ENCODE measurements at places on chromosomes 13 and 19.
A peak's percentile ranks its signal among the peaks of the same experiment; 100 is the strongest.

GRCh38 chr19:15122331-15123030 is 15.3 kb downstream of the SYDE1 start:
- no peak for DNase-seq

DNA sequence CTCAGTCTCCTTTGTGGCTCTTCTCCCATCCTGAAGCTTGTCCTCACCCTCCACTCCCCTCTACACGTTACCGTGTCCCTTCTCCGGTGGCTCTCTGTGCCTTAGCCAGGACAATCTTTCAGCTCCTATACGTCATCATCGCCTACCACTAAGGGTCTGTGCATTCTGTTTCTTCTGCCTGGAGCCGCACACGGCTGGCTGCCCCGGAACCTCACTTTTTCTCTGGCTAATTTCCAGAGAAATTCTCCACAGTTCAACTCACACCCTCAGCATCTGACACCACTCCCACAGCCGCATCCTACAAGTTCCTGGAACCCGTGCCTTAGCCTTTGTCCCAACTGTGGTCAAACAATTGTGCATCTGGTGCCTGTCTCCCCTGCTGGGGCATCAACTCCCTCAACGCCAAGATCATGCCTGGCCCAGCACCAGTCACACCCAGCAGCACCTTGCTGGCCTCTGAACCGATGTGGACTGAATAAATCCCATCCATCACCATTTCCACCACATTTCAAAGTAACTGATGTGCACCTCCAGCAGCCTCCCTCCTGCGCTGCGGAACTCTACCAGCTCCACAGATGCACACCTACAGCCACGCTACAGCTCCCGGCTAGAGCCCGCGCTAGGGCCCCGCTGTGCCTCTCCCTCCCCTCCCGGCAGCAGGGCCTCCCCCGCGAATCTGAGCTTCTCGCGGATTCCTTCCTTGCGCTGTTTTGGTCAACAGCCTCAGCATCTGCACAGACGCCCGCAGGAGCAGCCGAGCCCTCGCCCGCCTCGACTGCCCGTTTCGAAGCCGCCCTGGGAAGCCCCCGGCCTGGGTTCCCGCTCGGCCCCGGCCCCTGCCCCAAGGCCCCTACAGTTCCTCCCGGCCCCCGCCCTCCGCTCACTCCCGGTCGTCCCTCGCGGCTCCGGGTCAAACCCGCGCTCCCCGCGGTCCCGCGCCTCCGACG is 689 bp downstream of the DCUN1D2 start:
- DNase-seq, result no peak

DNA sequence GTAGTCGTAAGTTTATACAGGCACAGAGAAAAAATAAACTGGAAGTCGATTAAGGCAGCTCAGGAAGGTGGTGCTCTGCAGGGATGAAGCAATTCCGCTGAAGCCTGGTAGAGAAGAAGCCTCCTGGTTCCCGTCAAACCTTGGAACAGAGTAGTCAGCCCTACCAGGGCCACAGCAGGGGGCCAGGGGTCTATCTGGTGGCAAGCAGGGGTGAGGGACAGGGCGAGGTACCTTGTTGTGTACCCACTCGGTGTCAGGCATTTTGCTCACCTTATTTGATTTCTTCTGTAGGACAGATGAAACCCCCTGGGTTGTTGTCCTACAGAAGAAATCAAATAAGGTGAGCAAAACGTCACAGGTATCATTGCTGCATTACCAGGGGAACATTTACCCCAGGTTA is 70.6 kb downstream of the C13orf42 start:
- no peak for DNase-seq

DNA sequence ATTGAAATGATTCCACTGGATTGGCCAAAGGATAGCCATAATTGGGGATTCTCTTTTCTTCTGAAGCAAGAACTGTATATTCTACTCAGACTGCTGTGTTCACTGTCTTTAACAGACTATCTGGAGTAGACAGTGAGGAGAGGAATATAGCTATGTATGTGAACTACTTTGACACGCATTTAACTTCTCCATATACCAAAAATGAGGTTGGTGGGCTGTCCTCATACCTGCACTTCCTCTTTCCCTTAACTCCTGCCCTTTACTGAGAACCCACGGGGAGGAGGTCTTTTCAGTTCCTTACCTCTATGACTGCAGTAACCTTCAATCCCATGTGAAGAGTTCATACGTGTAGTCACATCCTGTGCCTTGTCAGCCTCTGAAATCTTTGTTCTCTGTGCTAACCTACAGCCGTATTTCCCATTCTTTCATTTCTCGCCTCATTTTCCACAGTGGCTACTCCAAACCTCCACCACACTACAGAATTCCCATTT is 305.8 kb downstream of the MTUS2 start:
- no peak for DNase-seq

DNA sequence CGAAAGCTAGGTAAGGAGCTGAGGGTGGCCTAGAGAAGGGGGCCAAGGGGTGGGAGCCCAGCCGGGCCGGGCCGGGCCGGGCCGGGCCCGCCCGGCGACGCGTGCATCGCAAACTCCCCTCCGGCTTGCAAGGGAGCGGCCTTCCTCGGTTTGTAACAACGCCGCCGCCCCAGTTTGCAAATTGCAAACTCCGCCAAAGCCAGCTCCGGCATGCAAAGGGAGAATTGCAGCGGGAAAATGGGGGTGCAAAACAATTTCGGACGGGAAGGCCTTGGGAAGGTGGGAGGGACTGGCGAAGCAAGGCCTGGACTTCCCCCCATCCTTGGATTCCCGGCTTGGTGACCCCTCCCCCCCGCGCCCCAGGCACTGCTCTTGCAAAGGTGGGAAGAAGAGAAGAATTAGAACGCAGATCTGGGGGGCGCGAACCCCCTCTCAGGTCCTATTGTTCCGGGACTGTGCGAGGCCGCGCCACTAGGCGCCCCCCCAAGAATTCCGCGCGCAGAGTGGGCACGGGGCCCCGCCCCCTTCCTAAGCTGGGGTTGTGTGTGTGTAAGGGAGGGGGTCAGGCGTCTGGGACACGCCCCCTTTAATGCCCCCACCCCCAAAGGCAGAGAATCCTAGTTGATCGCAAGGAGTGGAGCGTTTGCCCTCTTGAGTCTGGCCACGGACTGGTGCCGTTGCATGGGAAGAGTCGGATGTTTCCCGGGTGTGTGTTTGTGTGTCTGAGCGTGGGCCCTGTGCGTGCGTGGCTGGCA is 926 bp downstream of the PRR12 start:
- DNase-seq, result no peak

DNA sequence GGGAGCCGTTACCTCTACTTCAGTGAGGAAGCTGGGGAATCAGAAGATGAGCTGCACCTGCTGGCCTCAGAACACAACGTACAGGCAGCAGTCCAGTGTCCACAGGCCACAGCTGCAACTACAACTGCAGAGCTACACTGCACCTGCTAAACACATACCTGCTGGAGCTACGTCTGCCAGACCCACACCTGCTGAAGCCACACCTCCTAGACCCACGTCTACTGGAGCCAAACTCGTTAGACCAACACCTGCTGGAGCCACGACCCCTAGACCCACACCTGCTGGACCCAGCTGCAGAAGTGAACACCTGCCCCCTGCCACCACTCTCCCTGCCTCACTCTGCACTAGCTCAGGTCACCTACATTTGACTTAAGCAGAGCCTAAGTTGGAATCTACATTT is 169.9 kb downstream of the USP12 start:
- no peak for DNase-seq

GRCh38 chr19:55369653-55370304 is 484 bp downstream of the IL11 start:
- DNase-seq, result no peak

DNA sequence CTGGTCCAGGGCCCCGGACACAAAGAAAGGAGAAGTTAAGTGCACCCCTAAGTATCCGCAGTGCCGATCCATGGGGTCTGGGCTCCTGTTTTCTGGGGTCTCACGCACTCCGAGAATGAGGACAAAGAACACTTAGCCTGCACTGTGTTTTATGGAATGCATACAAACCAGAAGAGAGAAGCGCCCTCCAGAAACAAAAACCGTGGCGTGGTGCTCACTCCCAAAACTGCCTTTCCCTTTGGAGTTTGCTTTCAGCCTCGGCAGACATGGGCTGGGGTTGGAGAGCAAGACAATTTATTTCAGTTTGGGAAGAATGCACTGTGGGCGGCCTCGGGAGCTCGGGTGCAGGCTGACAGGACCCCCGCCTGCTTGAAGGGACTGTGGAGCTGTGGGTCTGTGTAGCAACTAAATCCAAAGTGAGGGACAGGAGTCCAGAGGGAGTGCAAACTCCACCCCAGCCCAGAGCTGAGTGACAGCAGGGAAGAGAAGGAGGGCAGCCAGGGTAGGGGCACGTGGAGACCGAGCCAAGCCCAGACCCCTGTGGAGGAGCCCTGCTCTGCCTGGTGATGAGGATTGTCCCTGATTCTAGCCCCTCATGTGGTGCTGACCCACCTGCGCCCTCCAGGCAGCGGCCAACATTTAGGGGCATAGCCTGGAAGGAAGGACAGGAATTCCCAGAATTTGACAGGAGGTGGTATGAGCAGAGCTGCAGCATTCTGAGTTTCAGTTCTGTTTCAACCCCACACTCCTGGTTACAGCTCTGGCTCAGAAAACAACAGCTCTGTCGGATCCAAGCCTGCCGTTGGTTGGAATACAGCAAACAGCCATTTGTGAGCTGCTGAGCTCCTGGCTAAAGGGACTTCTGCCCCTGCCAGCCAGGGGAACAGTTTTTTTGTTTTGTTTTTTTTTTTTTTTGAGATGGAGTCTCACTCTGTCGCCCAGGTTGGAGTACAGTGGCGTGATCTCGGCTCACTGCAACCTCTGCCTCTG is 37.8 kb upstream of the POP4 start:
- no peak for DNase-seq

GRCh38 chr13:24910502-24911132 is 146.6 kb downstream of the RNF17 start:
- no peak for DNase-seq

DNA sequence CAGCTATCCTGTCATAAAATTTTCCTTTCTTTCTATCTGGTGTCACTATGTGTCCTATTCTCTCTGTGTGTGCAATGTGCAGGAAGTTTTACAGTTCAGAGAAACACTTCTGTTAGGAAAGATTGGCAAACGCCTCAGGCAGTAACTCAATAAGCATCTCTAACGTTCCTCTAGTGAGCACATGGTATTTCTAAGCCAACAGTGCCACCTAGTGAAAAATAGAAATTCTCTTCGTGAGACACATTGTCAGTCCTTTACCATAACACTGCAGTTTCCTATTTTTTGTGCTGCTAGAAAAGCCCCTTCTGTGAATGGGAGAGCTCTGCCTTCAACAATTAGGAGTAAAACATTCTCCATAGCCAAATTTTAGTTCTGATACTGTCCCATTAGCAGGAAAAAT is 50.7 kb downstream of the ZNF723 start:
- peak; percentile 15 for DNase-seq

DNA sequence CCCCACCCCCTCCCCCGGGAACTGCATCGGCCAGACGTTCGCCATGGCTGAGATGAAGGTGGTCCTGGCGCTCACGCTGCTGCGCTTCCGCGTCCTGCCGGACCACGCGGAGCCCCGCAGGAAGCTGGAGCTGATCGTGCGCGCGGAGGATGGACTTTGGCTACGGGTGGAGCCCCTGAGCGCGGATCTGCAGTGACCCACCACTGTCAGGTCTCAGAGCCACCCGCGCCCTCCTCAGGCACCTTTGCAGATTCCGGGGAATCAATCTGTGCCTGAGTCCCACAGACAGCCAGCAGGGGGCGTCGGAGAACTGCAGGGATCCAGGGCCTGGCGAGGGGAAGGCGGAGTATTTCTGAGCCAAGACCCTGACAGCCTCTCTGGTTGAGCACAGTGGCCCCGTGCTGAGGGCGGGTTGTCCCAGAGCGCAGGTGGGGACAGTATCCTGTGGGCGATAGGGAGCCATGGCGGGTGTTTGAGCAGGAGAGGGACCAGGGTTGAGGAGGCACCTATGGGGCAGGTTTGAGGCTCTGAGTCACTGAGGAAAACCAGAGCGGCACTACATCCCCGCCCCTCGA is 30.4 kb upstream of the CYP4F8 start:
- DNase-seq, result peak; percentile 74

DNA sequence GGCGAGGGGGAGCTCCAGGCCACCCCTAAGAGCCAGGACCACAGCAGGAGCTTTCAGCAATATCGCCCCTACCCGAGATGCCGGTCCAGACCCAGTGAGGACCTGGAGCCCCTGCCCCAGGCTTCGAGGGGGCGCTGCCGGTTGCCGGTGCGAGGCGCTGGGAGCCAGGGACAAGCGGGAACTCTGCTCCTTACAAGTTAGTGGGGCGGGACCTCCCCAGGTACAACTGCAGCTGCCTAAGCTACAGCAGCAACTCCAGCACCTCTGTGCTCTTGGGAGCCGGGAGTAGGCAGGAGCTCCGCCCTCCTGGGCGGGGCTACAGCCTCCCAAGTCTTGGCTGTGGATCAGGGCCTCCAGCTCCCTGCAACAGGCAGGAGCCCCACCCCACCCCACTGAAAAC is 15.2 kb upstream of the TSC22D1 start:
- no peak for DNase-seq

GRCh38 chr13:48162217-48162616 is 67.3 kb upstream of the MED4 start:
- no peak for DNase-seq

DNA sequence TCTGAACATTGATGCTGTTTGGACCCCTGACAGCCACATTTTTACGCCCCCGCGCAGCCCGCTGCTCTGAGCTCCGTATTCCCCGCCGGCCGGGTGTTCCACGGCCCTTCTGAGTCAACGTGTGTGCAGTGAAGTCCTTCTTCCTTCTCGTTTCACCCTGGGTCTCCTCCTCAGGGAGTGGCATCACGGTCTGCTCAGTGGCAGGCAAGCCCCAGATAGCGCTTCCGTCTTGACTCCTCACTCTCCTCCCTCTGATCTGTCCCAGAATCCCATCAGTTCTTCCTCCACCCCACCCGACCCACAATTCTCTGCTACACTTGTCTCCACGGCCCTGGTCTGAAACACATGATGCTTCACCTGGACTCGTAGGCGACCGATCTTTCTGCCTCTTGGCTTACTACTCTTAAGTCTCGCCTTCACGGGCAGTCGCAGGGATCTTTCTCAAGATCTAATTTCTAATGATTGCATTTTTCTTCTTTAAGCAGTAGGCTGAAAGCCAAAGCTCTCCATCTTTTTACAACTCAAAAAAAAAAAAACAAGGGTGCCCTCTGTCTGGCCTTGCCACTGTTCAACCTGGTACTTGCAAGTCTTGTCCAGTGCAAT is 33.9 kb downstream of the CCNE1 start:
- no peak for DNase-seq

GRCh38 chr19:9187191-9187590 is 8.4 kb downstream of the OR7D2 start:
- no peak for DNase-seq

- peak; percentile 45 for DNase-seq
Measured at GRCh38 chr19:56111601-56112312, 9.3 kb downstream of the ZNF787 start.

DNA sequence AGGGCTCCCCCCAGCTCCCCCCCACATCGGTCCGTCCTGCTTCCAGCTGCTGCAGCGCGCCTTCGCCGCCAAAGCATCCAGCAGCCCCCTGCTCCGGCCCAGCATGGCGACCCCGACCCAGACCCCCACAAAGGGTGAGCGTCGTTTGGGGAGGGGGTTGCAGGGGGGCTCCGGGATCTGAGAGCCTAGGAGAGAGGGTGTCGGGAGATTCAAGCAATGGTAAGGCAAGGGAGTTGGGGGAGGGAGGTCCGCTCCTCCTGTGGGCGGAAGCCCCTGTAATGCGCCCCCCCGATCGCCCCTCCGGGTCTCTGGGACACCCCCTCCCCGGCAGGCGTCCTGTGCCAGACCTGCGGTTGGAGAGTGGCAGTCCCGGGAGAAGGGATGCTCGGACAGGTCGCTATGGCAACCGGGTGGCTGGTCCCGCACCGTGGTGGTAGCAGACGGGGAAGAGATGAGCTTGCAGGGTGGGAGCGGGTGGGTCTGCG is at the start of gene FXYD7:
Gene FXYD7, plus strand, starts transcription at position 25 of the 485 bp plus-strand sequence. Its CDS starts 79 bp downstream, at position 104.
- DNase-seq, result no peak

- DNase-seq, result no peak
Measured at GRCh38 chr13:44305286-44305685, 68.3 kb upstream of the SERP2 start.

- no peak for DNase-seq
Measured at GRCh38 chr13:86974995-86975328, 696.2 kb upstream of the SLITRK5 start.
